K562 (cell line): ENCODE measurements at places on chromosomes 5 and 9.
A peak's percentile ranks its signal among the peaks of the same experiment; 100 is the strongest.

DNA sequence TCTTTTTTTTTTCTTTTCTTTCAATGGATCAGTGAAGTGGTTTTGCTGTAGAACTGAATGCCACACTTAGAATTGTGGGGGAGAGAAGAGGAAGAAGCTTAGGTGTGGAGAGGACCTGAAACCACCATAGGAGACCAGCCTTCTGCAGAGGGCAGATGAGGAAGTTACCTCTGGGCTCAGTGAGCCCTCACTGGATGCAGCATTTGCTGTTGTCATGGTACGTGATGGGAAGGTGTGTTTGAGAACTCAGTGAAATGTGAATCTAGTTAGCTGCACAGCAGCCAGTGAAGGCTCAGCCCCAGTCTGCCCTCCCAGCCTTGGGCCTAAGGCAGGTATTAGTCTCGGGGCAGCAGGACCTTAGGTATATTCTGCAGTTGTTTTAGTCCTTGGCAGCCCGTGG lies 17.5 kb downstream of the CYFIP2 start:
- no peak for DNase-seq

- no peak for DNase-seq
Measured at GRCh38 chr5:143480001-143480400, 76.5 kb upstream of the NR3C1 start.

DNA sequence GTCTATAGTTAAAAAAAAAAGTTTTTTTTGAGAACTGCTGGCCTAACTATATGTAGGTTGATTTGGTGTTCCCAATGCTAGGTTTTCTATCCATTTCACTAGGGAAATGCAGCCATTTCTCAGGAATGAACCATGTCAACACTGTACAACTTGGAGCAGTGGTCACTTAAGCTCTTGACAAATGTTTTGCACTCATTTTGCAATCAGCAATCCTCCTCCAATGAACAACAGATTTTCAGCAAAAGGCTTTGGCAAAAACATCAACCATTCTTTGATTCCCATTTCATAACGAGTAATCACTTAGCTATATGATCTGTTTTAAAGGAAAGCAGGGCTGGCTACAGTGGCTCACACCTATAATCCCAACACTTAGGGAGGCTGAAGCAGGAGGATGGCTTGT lies 17.9 kb downstream of the STRBP start:
- DNase-seq: no peak

DNA sequence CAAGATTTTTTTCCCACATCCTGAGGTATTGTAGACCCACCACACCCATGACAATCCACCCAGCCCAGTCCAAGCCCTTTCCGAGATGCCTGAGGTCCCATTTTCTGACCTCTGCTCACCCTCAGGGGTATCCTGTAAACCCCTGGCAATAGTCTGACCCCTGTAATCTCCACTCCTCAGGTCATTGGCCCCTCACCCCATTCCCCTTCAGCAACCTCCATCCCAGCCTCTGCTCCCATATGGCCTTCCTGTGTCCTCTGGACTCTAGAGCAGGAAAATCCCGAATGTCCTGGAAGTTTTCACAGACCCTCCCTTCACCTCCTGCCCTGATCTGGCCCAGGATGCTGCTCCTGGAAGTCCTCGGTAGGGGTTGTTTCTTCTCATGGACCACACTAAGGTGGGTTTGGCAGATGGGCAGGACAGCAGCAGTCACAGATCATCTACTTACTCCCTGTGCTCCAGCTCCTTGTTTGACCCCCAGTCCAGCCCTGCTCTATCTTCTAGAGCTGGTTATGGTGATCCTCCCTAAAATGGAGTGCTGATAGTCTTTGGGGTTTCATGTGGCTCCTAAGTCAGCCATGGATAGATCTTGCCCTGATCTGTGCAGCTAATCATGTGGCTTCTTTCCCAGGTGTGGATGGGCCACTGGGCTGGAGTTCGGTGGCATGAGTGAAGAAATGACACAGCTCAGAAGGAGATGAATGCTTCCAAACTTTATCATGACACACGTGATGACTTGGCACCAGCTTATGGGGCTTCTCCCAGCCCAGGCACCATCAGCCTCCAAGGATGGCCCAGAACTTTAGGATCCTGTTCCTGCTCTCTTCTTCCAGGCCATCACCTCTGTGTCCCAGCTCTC lies 12.0 kb upstream of the ACSL6 start:
- DNase-seq: no peak

- DNase-seq: peak; percentile 35
Measured at GRCh38 chr9:38334234-38334633, 58.3 kb upstream of the ALDH1B1 start.

GRCh38 chr9:134487066-134487710 lies 154.4 kb upstream of the COL5A1 start:
- DNase-seq: no peak

DNA sequence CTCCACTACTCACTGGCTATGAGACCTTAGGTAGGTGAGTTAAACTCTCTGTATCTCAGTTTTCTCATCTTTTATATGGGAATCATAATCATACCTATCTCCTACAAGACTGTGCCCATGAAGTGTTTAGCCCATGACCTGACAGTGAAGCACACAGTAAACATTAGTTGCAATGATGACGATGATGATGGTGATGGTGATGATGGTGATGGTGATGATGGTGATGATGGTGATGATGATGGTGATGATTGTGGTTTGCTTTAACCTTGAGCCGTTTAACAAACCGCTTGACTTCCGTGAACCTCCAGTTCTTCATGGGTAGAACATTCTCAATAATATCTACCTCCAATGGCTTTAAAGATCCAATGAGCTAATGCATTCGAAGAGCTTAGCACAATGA lies 220.2 kb upstream of the MVB12B start:
- no peak for DNase-seq

GRCh38 chr5:108747774-108748400 lies at the start of gene FER:
FER (plus strand) TSS chr5:108747897; CDS start chr5:108798183, 50,286 bp downstream.
- DNase-seq: peak; percentile 70

- DNase-seq: no peak
Measured at GRCh38 chr9:89879276-89879675, 274.5 kb downstream of the GADD45G start.

DNA sequence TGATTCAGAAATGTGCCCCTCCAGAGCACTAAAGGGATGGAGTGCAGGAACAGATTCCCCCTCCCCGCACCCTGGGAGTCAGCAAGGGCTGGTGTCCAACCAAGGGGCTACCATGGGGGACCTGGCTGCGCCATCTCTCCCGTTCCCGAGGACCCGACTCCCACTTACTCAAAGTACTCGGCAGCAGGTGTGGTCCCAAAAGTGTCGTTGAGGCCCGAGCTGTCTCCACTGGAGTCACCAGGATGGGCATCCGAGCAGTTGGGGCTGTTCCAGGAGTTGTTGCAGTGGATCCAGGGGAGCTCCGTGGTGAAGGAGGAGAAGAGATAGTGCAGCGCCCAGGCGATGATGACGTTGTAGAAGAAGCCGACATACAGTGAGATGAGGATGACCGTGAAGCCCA lies 12.9 kb downstream of the SLC6A3 start:
- no peak for DNase-seq

GRCh38 chr5:118726891-118727290 lies 261.5 kb downstream of the DTWD2 start:
- DNase-seq: no peak

- no peak for DNase-seq
Measured at GRCh38 chr5:32103521-32103920, 70.6 kb downstream of the GOLPH3 start.

GRCh38 chr9:79006546-79006945 lies 565.2 kb upstream of the TLE4 start:
- DNase-seq: no peak

DNA sequence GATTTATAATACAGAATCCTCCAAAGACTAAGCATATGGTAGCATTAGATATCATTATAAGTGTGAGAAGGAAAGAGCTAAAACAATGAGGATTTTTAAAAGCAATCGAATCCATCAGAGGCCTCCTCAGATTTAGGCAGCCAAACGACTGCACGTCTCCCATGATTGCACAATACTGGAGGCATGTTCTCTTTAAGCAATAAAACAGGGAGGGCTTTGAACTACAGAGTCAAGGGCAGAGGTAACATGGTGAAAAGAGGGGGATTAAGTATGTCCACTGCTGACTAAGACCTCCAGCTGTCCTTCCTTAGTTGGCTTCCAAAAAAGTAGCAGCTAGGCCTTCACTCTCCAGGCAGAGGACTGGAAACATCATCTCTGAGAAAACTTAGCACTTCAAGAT lies 298.7 kb upstream of the RGMB start:
- no peak for DNase-seq

DNA sequence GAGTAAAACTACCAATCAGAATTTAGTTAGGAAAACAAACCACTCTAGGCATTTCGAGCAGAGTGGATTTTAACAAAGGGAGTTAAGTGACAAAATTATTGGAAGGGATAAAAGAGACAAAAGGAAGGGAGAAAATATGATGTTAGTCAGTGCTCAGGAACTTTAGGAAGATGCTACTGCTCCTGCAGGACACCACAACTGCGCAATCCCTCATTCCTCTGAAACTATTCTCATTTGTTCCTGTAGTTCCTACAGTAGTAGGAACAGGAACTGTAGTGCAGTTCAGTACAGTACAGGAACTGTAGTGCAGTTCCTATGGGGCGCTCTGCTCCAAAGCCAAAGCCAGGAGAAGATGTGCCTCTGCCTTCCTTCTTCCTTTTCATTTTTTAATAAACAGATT lies 29.9 kb upstream of the MEGF10 start:
- DNase-seq: no peak

DNA sequence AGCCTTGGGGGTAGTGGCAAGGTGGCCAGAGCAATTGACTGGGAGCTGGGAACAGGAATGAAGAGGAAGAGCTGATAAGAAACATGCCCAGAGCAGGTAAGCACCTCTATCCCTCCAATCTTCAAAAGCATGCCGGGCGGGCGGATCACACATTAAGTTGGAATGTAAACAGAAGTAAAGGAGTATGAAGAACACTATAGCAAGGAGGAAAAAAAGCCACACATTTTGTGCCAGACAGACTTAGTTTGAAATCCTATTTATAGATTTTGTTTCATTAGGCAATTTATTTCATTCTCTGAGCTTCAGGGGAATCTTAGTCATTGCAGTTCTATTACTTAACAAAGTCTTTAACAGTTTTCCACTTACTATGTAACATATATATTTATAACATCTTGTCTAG lies 173.9 kb upstream of the TNC start:
- DNase-seq: no peak

DNA sequence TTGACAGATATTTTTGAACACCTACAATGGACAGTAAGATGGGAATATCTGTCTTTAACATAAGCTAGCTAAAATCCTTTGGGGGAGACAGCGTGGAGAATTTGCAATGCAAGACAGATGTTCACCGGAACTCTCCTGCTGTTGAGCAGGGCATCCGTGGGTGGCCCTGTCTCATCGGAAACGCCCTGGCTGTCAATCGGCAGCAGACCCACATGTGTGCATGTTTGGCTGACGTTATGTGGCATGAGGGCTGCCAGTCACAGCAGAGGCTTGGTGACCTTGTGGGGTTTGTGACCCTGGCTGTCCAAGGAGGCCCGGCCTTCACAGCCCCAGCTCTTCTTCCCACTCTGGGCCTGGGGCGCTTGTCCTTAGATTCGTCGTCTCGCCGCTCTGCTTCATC lies 129.7 kb upstream of the OTULINL start:
- DNase-seq: no peak

GRCh38 chr9:16131264-16131663 lies 578.4 kb downstream of the CCDC171 start:
- DNase-seq: no peak

GRCh38 chr5:67549296-67549618 lies 352.7 kb upstream of the CD180 start:
- no peak for DNase-seq

- DNase-seq: peak; percentile 42
Measured at GRCh38 chr5:14872070-14872989, 752 bp upstream of the ANKH start.

DNA sequence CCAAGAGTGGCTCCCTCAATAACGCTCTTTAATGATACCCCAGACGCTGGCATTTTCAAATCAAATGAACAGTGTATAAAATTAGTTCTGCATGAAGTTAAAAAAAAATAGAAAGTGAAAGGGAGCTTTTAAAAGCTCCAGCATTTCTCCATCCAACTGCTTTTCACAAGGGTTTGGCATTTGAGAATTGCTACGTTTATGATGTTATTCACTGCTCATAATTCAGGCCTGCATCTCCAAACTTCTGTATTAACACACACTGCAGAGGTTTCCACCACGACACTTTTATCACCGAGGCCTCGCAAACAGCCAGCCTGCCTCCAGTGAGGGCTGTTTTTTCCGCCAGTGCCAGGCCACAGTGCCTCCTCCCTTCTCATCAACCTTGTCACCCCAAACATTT lies 205.5 kb upstream of the EFNA5 start:
- DNase-seq: no peak

DNA sequence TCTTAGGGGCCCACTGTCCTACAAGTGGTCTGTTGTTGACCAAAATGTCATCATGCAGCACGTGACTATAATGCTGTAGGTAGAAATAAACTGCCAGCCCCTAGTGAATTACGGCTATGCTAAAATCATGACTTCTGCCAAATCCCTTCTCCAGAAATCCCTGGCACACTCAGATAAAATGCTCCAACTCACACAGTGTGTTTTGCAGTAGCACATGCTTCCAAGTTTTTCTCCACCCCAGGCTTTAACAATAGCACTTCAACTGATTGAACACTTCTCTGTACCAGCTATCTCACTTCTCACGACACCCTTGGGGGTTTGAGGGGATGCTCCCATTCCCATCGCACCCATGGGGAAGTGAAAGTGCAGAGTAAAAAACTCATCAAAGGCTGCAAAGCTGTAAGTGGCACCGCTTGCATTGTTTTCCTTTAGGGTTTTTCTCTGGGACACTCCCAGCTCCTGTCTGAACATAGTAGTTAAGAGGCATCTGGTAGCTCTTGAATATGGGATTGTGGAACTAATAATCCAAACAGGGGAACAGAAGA lies 151.0 kb upstream of the SLC24A2 start:
- DNase-seq: no peak

- DNase-seq: no peak
Measured at GRCh38 chr5:92460505-92460904, 1077.4 kb upstream of the ARRDC3 start.

DNA sequence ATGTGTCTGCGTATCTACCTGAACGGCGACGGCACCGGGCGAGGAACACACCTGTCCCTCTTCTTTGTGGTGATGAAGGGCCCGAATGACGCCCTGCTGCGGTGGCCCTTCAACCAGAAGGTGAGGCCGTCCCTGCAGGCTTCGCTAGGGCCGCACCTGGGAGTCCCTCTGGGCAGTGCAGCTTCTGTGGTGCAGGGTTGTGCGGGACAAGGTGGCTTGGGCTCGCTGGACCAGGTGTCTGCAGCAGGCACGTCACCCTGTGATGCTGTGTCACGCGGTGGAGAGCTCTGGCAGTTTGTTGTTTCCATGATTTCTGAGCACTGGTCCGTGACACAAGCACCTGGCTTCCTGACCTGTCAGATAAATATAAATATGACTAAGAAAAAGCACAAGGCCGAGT lies 20.7 kb downstream of the FBXW5 start:
- no peak for DNase-seq

DNA sequence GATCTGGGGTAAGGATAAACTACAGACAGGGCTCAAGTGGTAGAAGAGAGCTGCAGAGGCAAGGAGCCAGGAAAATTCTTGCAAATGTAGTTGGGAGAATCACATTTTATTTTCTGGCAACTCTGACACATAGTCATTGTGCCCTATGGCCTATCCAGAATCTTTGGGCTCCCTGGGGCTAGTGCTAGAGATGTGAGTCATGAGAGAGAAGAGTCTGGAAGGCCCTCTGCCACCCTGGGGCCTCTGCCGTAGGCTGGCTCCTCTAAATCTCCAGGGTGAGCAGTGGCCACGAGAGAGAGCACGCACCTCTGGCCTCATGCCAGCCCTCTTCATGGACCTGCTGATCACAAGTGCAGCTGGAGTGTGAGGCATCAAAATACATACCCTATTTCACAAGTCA lies 74.3 kb upstream of the SSBP2 start:
- no peak for DNase-seq

GRCh38 chr9:134736791-134737497 lies 95.3 kb downstream of the COL5A1 start:
- DNase-seq: no peak
